ENCODE measurements at places on chromosomes 1 and 21.

DNA sequence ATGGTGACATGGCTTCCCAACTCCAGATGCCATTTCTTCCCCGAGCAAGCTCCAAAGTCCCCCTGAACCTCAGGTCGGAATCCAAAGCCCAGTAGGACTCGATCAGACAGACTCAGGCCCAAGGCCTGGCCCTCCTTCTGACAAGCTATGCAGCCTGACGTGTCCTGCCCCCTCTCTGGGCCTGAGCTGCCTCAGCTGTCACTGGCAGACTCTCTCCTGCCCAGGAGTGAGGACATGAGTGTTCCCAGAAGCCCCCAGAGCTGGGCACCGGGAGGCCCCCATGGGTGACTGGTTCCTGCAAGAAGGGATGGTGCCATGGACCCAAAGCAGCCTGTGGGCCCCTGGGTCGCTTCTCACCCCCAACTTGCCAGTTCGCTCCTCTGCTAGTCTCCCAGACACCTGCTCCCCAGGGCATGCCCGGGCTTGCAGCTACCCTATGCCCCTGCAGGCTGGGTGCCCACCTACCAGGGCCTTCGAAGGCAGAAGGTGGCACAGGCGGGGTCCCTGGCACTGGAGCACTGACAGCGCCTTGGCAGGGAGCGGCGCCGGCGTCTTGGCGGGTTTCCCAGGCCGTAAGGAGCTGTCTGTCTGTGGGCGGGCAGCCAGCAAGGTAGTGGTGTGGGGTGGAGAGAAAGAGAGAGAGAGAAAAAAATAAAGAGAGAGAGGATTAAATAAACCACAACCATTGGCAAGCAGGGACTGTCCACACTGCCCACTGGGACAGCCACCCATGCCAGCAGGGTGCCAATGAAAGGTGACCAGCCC lies 2.3 kb downstream of the EDN2 start:
- no peak for DNase-seq

DNA sequence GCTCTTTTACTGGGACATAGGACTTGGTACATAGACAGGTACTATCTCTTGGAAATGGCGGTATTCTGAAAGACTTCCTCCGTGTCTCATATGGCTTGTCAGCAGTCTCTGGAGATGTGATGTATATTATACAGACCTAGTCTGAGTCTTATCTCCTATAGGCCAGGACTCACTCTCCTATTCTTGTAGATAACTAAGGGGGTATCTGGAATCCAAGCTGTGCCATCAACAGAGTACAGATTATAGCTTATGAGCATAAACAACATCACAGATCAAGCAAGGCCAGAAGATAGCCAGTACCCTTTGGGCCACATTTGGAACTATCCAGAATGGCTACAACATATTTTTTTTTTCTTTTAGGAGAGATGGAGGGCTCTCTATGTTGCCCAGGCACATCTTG lies 16.1 kb upstream of the RIMKLA start:
- no peak for DNase-seq

GRCh38 chr1:2989976-2990375 lies 31.3 kb upstream of the ACTRT2 start:
- DNase-seq: no peak

GRCh38 chr1:6123083-6123482 lies 57.0 kb downstream of the CHD5 start:
- DNase-seq: no peak

DNA sequence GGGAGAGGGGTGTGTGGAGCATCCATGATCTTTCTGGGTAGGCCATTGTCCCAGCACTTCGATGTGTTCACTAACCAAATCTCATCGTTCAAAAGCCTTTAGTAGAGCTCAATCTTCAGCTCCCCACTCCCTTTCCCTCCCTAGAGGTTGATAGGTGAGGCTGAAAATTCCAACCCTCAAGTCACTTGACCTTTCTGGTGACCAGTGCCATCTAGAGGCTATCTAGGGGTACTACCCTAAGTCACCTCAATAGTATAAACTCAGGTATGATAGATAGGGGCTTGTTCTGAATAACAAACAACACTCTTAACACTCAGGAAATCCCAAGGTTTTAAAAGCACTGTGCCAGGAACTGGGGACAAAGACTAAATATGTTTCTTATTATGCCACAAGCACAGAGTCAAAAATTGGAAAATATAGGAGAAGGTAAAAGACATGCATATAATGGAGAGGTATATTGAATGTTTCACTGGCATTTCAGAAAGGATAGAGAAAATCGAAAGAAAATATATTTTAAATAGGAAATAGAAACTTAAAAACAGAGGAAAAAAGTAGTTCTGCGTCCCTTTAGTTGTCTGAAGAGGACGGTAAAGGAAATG lies 42.9 kb upstream of the CD53 start:
- DNase-seq: no peak

GRCh38 chr1:178864326-178864725 lies 6.6 kb downstream of the ANGPTL1 start:
- DNase-seq: no peak

GRCh38 chr1:206472886-206473285 lies 2.6 kb downstream of the IKBKE start:
- DNase-seq: no peak

DNA sequence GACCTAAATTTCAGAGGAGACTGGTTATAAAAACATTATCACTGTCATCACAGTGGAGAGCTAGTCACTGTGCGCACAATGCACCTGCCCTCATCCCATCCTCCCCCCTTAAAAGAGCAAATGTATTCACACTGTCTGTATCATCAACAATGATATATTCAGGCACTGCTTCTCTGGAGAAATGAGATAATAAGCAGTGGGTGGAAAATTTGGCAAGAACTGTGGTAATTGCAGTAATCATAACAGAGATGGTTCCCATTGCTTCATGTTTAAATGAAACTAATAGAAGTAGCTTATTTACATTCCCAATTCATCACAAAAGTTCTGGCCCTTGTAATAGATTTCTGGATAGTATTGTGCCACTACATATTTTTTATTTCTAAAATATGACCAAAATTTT lies 867.4 kb upstream of the ADGRL2 start:
- DNase-seq: no peak

DNA sequence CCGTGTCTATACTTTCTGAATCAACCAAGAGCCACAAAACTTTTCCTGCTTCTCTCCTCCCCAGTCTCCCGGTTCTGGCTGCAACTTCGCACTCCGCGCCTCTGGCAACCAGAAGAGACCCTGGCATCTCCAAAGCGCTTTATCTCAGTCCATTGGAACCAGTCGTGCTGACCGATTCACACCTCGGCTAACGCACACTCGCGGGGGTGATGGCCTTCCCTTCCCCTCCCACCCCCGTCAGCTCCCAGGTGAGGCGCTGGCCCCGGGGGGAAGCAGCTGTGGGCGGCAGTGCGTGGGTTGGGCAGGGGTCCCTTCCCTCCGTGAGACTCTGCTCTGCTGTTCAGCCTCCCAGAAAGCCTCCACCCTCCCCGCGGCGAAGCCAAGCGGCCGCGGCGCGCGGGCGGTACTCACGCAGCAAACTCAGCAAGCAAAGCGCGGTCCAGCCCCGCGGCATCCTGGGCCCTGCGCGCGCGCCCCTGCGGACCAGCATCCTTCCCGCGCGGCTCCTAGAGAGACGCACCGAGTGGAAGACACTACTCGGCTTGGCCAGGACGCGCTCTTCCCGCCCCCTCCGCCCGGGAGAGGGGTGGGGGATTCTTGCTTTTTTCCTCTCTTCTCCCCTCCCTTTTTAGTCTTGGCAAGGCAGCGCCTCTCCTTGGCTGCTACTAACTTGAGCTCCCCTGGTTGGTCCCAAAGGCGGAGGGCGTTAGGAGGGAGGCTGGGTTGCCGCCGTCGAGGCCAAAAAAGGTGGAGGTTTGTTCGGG lies at the start of gene CD34:
TSS of gene CD34 (minus strand) at position 535 of the 764 bp plus-strand sequence. CDS start at position 490, 45 bp downstream.
- no peak for DNase-seq

DNA sequence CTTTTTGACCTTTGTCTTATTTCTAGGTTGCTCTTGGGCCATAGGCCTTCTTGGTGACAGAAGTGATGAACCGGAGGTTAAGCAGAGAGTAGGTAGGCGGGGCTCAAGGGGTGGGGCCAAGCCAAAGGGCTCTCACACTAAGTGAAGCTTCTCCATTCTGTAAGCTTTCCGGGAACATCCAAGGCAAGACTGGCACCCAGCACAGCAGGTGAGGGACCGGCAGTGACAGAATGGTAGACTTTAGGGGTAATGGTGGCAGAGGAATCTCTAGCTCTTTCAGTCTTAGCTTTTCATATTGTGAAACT lies at the start of gene TNFAIP8L2:
TSS of gene TNFAIP8L2 (plus strand) at position 135 of the 305 bp plus-strand sequence. CDS start 2,049 bp downstream, outside the sequence.
- DNase-seq: no peak

- no peak for DNase-seq
These were observed 116.7 kb downstream of the XCL2 start for GRCh38 chr1:168427051-168427450.

DNA sequence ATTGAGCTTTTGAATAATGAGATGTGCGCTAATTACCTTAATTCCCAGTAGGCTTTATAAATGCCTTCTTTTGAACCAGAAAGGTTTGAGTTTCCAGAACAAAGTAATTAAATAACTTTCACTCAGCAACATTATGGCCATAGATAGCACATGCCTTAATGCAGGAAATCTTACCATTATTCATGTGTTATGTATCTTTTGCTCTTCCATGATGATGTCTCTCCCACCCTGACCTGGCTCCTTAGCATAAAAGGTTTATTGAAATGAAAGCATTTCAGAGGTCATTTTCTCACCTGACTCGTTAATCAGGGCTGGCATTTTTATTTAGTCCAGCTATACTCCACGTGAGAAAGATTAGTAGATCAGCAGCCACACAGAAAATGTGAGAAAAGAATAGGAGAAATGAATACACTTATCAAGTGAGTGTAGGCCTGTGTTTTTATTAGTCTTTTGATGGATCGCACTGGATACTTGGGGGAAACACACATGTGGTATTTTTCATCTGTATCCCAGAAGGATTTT lies 180.2 kb downstream of the ATP6V1G3 start:
- DNase-seq: no peak

DNA sequence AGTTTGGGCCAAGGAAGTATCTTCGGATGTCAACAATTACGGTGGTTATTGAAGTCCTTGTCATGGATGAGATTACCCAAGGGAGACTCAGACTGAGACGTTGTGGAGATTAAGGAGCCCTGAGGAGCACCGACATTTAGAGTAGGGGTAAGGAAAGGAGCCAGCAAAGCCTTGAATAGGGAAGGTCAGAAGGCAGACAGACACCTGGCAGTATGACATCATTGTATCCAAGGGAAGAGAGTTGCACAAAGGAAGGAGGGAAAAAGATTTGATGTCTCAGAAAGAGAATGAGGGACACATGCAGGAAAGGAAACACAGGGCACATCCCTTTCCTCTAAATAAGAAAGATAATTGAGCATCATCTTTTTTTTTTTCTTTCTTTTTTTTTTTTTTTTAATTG lies 11.7 kb downstream of the LAMC2 start:
- no peak for DNase-seq

DNA sequence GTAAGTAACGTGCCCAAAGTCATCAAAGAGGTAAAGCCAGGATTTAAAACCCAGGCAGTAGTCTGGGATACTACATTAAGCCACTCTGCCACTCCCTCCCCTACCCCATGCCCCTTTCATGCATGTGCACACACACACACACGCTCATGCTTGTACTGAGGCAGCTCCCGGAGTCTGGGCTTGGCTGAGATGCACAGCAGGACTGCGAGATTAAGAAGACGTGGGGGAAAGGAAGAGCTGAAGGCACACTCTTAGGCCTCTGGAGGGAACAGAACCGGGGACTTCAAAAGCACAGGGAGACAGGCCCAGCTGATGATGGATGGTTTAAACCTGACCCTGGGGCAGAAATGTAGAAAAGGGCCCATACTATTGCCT lies 98.3 kb downstream of the GLIS1 start:
- DNase-seq: no peak

- DNase-seq: no peak
These were observed 3.7 kb upstream of the SLC1A7 start for GRCh38 chr1:53145942-53146708.

- no peak for DNase-seq
These were observed 824.6 kb upstream of the TMPRSS15 start for GRCh38 chr21:19228226-19228625.

- peak; percentile 34 for DNase-seq
These were observed 64.6 kb downstream of the SIK1 start for GRCh38 chr21:43362321-43362791.

GRCh38 chr1:209614906-209615305 lies 31.4 kb downstream of the CAMK1G start:
- DNase-seq: no peak

GRCh38 chr1:100585786-100586185 lies 47.8 kb downstream of the GPR88 start:
- DNase-seq: no peak

DNA sequence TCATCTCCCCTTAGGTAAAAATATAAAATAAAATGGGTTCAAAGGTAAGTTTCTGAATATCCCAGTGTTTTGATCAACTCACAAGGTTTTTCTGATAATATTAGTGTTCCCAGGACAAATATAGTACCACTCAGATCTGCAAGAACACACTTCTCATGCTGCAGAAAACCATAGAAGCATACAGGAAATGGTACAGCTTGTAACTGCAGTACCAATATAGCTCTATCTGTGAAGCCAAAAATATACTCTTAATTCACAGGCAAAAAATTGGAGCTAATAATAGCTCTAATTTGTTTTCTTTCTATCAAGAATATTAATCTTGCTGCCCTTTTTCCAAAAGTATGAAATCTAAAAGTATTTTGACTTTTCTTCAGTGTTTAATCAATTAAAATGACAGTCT lies 13.2 kb downstream of the VPS45 start:
- DNase-seq: no peak

DNA sequence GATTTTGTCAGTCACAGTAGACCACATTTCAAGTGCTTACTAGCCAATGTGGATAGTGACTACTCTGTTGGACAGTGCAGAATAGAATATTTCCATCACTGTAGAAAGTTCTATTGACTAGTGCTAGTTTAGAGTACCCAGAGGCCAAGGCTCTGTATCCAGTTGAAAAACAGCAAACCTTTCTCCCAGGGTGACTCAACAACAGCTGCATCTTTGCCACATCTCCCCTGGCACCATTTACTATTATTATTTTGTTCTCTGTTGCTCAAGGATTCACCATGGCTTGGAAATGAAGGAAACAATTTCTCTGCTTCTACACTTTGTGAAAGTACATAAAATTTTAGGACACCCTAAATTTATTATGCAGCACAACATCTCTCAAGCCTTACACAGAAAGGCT lies 85.3 kb upstream of the WDR26 start:
- no peak for DNase-seq

Measured in esophagus squamous epithelium (tissue), 5 donors.